Anterior cingulate cortex (tissue), 58 donors: ENCODE measurements at places on chromosomes 13 and 19.

DNA sequence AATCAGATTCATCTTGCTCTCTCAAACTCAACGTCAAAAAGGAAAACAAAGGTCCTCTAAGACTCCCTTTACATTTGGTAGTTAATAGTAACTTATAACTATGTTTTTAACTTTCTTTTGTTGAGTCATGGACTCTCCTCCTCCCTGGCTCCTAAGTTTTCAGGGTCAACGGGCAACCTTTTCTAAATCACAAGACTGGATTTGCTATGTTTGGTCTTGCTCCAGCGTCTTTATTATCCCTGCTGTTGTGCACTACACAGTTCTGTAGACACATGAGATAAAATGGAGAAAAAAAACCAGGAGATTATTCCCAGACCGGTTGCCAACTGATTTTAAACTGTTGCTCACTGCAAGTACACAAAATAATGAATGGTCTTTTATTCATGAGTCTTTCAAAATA is 1.9 kb upstream of the ITM2B start:
- no peak for DNase-seq

GRCh38 chr19:43353606-43354304 is at the start of gene CD177:
CD177 (plus strand) TSS chr19:43353686; CDS start chr19:43353715, 29 bp downstream.
- no peak for DNase-seq

DNA sequence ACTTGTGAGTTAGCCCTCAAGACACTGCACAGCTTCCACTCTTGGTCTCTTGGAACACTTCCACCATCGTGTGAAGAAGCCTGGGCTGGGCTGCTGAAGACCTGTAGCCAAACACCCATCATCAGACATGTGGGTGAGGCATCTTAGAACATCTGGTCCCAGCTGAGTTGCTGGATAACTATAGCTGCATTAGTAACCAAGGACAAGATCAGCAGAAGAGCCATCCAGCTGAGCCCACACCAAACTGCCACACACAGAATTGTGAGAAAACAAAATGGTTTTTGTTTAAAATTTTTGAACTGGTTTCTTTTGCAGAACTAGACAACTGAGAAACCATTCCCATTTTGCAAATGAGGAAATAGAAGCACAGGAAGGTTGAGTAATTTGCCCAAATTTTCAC is 56.2 kb downstream of the CCNE1 start:
- DNase-seq, result no peak

GRCh38 chr19:9916719-9917118 is 19.6 kb downstream of the OLFM2 start:
- DNase-seq, result no peak

DNA sequence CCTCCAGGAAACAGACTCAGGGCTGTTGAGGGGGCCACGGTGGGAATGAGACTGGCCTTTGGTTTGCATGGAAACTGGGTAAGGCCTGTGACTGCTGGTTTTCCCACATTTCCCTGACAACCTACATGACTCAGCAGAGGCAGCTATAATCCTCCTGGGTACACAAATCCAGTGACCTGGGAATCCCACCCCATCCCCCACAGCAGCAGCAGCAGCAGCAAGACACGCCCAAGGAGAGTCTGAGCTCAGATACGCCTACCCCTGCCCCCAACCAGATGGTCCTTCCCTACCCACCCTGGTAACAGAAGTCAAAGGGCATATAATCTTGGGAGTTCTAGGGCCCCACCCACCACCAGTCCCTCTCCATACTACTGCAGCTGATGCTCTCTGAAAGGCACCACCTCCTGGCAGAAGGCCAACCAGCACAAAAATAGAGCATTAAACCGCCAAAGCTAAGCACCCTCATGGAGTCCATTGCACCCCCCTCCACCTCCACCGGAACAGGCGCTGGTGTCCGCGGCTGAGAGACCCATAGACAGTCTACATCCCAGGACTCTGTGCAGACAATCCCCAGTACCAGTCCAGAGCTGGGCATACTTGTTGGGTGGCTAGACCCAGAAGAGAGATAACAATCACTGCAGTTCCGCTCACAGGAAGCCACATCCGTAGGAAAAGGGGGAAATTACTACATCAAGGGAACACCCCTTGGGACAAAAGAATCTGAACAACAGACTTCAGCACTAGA is 237.2 kb upstream of the SPRY2 start:
- DNase-seq, result no peak

DNA sequence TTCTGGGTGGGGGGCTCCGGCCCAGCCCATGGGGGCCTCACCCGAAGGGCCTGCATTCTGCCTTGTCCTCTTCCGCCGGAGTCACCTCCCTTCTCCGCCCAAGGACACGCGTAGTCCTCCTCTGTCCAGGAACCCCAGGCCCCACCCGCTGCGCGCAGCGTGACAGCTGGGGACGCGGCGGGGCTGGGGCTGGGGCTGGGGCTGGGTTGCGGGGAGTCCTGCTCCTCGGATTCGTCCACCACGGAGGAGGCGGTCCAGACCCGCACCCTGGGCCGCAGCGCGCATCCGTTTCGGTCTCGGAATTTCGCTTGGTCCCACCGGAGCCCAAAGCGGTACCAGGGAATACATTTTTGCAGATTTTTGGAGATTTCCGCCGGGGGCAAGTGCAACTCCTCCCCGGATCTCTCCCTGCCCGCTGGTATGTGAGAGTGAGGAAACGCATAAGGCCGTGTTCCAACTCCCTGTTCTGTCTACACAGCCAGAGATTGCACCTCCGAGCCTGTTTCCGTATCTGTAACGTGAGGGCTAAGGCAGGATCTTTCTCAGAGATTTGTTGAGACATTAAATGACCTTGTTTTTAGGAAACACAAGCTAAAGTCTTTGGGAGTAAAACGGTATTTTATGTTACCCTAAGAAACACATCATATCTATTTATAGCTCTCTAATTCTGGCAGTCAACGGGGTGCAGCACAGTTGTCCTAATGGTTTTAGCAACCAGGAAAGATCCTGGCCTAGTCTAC is at the start of gene COX7A1:
Gene COX7A1, minus strand, starts transcription at position 96 of the 740 bp plus-strand sequence. Its CDS starts 40 bp downstream, at position 56.
- DNase-seq, result peak; percentile 26

GRCh38 chr13:64758521-64759244 is 2471.5 kb downstream of the PCDH9 start:
- DNase-seq, result no peak

DNA sequence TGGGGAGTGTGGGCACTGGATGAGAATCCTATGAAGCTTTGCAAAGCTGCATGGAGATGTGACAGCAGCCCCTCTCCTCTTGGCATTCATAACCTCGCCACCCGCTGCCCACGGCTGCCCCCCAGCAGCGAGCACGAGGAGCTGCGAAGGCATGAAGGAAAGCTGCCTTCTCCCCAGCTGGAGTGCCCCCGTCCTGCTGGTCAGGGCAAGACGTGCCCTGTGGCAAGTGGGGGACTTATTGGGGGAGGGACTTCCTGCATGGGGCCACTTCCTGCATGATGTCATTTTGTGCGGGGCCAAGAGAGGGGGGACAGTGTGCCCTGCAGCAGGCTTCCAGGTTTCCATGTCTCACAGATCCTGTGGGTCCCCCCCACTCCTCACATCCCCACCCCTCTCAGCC is 85.9 kb downstream of the TSHZ3 start:
- no peak for DNase-seq

- no peak for DNase-seq
Measured at GRCh38 chr13:29664591-29664990, 69.1 kb upstream of the SLC7A1 start.

- DNase-seq, result no peak
Measured at GRCh38 chr19:47274891-47275761, 441 bp downstream of the INAFM1 start.

DNA sequence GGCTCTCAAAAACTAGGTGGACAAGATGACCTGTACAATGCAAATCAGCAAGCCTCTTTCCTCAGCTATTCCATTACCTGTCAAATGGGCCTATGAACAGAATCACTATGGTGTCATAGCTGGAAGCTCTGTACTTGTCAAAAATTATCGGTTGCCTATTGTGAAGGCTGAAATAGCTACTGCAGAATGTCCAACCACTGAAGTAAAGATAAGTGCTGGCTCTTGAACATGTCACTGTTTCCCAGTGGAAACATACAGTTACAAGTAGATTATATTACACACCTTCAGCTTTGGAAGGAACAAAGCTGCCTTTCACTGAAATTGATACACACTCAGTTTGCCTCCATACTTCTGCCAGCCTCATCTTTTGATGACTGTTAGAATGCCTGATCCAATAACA is 55.5 kb upstream of the PCDH9 start:
- DNase-seq, result no peak

GRCh38 chr13:32175307-32175706 is 139.9 kb downstream of the ZAR1L start:
- no peak for DNase-seq

GRCh38 chr19:7983995-7984837 is 21.2 kb downstream of the ELAVL1 start:
- no peak for DNase-seq

GRCh38 chr13:48746821-48747220 is 93.1 kb downstream of the CYSLTR2 start:
- DNase-seq, result no peak

- DNase-seq, result no peak
Measured at GRCh38 chr19:45568732-45569131, 15.9 kb downstream of the OPA3 start.

- no peak for DNase-seq
Measured at GRCh38 chr13:59464926-59465325, 698.8 kb downstream of the DIAPH3 start.

- no peak for DNase-seq
Measured at GRCh38 chr19:45306518-45307027, 16.1 kb downstream of the CKM start.

DNA sequence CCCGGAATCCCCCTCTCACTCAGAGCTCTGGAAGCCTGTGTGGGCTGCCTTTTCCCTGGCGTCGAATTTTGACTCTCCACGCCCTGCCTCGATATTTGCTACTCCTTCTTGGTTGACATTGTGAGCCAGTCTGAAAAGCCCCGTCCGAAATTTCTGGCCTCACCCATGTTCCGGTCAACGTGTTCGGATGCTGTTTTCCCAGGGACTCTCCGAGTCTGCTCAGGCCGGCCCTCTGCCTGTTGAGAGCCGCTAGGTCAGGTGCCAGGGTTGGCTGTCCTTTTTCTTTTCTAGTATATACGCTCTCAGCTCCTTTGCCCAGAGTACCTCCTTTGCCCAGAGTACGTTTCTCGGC is 6.8 kb upstream of the DGKH start:
- peak; percentile 10 for DNase-seq

DNA sequence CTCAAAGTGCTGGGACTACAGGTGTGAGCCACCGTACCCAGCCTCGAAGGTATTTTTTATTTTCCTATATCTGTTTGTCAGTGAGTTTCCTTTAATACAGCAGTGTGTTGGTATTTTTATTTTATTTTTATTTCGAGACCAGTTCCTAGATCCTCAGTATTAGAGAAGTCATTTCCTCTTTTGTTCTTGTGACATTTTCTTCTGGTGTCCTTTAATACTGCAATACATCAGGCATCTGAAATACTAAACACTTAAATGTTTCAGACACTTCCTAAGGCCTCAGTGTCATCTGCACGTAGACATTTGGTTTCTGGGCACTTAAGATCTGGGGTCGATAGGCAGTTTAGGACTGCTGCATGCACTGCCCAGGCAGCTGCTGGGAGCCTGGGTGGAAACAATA is 22.5 kb downstream of the GATAD2A start:
- DNase-seq, result no peak

DNA sequence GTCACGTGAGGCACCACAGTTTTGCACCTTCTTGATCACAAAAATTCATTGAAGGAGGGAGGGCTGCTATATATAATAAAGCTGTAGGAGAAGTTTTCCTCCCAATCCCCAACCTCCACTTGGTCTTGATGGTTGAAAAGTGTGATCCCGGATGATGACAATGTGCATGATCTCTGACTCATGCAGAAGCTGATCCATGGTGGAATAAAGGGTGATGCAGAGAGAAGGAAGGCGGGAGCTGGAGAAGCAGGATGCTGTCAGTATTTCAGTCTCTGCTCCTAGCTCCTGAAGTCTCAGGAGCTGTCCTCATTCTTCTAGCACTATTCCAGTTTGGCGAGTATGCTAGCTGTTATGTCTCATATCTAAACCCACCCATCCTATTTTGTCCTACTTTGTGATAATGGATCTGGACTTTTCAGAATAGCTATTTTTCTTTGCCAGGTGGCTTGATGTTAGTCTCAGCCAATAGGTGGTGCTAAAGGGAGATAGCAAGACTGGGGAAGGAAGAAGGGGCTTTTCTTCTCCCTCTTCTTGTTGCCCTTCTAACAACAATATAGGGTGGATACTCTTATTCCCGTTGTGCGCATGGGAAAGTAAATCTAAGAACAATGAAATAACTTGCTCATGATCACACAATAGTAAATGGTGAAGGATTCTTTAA is 65.6 kb upstream of the HTR2A start:
- no peak for DNase-seq

DNA sequence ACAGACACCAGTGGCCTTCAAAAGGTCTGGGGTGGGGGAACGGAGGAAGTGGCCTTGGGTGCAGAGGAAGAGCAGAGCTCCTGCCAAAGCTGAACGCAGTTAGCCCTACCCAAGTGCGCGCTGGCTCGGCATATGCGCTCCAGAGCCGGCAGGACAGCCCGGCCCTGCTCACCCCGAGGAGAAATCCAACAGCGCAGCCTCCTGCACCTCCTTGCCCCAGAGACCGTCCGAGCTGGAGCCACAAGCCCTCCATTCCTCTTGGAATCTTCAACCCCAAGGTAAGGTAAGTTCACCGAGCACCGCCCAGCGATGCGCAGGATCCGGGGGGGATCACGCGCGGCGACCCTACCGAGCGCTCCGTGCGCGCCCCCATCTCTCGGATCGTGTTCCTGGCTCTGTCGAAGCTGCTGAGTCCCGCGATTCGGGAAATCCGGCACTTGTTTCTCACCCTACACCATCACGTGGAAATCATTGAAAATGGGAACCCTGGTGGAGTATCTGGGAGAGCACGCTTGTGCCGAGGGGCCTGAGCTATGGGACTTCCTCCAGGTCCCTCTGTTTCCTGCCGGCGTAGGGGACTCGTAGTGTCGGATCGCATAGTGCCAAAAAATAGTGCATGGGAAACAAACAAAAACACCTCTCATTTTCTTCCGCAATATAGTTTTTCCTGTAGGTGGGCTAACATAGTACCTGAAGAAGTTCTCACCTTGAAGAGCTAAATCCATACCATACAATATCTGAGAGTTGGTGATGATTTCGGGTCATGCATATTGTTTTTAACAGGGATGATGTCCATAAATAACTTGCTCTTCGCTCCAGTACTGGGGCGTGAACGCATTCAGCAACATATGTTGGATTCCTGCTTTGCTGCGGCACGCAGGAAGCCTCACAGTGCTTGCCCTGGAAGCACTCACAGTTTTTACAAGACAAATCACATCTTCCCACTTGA is 9.3 kb downstream of the PDX1 start:
- DNase-seq, result no peak

- no peak for DNase-seq
Measured at GRCh38 chr13:62088165-62088564, 672.5 kb upstream of the PCDH20 start.

DNA sequence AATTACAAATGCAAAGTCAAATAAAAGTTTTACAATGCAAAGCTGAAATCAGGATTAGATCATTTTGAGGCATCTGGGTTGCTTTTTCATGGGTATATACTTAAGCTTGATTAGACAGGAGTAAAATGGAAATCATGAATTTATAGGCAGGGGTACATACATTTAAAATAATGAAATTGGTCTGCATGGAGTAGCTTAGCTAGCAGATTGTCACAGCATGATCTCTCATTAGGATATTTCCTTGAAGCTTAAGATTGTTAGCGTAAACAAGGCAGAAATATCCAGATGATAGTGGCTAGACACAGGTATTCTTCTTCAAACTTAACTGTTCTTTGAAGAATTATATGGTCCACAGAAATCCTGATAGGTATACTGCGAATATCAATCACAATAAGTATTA is 1627.0 kb upstream of the PCDH20 start:
- DNase-seq, result no peak

- no peak for DNase-seq
Measured at GRCh38 chr13:31166591-31166990, 4.9 kb upstream of the HSPH1 start.
